Activated naive CD4-positive, alpha-beta T cell (primary cell): ENCODE measurements at places on chromosomes 7 and 10.

DNA sequence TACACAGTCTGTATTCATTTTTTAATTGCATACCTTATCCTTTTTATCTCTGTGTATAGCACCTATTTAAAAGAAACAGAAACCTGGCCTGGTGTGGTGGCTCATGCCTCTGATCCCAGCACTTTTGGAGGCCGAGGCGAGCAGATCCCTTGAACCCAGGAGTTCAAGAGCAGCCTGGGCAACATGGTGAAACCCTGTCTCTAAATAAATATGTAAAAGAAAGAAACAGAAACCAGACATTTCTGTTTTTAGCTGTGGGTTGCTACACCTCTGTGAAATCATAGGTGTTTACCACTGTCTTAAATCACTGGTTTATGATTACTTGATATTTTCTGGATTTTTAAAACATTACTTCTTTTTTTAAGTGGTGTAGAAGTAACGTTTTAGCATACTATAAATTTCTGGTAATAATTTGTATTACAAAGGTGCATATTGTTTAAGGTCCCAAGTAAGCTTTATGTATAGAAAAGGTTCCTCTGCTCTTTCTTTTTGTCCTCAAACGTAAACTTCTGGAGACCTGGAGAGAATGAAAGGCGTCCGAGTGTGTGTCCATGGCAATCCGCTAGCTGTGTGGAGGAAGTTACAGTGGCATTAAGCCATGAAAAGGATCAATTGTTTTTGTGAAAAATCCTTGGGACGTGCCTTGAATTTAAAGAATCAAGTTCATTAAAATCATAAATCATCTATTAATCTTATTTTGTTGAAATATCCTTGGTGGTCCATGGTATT, 41.1 kb downstream of the PTPRZ1 start:
- DNase-seq = no peak

GRCh38 chr7:94425546-94425945, 30.9 kb downstream of the COL1A2 start:
- no peak for DNase-seq

- DNase-seq = no peak
These were observed 361.2 kb downstream of the NRG3 start for GRCh38 chr10:82236084-82236731.

GRCh38 chr7:22190736-22191135, 166.2 kb downstream of the RAPGEF5 start:
- DNase-seq = no peak

- DNase-seq = no peak
These were observed 502.7 kb upstream of the PODXL start for GRCh38 chr7:132059141-132059540.

- no peak for DNase-seq
These were observed 6.4 kb downstream of the USP54 start for GRCh38 chr10:73584737-73585136.

- DNase-seq = no peak
These were observed 20.6 kb upstream of the NKX6-2 start for GRCh38 chr10:132806561-132807003.

DNA sequence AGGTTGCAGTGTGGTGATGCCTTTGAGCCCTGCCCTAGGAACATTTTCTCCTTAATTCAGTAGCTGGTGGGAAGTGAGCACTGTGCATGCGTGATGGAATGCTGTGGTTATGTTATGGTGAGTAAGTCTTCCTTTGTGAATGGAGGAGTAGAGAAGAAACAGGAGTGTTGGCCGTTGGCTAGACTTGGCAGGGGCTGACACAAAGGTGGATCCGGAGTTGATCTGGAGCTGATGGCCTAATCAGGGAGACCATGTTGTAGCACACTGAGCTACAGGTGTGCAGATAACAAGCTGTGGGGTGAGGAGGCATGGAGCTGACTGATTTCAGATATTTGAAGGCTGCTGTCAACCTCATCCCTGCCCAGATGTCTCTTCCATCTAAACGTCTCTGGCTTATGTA, 122.3 kb downstream of the CNNM2 start:
- DNase-seq = no peak

- DNase-seq = no peak
These were observed 7.4 kb downstream of the SLC29A3 start for GRCh38 chr10:71326464-71326881.
